COLO829 (cell line): ENCODE measurements at places on chromosomes 2 and 18.

GRCh38 chr18:45835057-45835636 is 9.7 kb downstream of the SIGLEC15 start:
- no peak for DNase-seq

DNA sequence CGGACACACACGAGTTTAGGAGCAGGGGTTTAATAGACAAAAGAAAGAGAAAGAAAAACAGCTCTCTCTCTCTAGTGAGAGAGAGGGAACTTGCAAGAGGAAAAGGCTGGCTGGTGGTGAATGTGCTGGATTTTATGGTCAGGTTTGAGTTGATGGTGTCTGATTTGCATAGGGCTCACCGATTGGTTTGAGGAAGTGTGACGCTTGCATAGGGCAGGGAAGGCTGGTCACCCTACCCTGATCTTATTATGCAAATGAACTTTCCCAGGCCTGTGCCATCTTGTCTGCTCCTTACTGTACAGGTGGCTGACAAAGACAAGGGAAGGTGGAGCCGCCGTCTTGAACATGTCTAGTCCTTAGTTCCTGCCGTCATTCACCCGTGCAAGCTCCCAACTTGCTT is 408.9 kb downstream of the RIT2 start:
- DNase-seq = no peak

DNA sequence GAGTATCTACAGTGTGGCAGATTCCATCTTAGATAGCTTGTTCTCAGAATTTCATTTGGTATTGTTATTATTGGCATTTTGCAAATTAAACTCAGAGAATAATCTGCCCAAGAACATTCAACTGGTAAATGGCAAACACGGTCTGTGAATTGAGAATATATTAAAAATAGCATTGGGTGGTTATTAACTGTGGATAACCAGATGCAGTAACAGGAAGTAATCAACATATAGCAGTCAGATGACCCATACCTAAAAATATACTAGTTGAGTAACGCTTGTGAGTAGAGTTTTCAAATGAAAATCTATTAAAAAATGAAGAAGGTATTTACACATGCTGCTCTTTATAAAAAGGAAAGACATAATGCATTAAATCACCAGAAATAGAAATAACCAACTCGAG is 129.5 kb downstream of the ZNF804A start:
- DNase-seq = no peak

DNA sequence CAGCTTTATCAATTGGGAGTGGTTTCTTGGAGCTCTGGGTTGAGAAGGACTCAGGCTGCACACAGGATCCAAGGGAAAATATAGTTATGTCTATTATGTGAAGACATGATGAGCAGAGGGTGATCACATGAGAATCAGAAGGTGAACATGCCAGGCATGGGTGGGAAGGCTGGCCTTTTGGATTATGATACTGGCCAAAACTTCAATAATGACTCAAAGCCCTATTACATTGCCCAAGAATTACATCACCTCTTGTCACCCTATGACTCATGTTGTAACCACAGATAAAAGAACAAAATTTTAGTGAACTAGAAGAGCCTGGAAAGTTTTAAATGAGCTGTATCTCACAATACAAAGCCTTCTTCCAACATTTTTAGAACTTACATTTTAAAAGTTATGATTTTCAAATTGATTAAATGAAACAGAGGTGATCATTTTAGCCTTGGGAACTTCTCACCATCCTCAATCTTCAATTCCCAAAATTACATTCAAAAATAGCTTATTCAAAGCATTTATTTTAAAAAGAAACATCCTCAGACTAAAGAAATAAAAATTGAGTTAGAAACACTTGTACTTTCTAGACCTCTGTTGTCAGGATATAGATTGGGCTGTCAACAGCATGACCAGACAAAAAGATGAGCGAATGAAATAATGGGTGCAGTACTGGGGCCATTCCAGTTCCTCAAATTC is 428.3 kb downstream of the MBD2 start:
- DNase-seq = peak; percentile 44

DNA sequence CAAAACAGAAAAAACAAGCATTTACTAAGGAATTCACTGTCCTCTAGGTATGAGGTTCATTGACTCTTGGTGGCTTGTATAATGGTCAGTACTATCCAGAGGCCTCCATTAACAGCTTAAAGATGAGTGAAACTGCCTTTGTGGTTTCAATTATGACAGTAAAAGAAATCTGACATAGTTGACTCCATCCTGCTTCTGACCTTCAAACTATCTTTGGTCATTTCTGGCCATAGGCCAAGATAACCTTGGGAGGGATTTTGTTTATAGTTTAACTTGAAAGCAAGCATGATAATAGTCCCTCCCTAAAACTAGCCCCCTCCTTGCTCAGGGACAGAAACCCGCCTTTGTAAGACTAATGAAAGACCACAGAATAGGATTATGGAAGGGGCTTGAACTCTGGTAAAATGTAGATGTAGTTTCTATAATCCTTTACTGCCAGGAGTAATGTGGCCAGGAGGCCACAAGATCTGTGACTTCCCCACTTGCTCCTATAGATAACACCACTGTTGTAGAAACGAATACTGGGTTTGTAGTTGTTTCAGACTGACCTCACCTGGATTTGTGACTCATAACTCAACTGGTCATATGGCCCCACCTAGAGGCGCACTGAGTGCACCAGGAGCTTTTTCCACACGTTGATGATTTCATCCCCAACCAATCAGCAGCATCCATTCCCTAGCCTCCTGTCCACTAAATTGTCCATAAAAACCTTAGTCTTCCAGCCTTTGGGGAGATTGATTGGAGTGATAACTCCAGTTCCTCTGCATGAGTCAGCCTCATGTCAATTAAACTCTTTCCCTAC is 8.6 kb upstream of the PLEKHM3 start:
- DNase-seq = no peak

GRCh38 chr18:57649556-57650500 is 28.2 kb upstream of the NARS1 start:
- DNase-seq = no peak

GRCh38 chr2:169877398-169877797 is 50.1 kb downstream of the UBR3 start:
- DNase-seq = no peak

DNA sequence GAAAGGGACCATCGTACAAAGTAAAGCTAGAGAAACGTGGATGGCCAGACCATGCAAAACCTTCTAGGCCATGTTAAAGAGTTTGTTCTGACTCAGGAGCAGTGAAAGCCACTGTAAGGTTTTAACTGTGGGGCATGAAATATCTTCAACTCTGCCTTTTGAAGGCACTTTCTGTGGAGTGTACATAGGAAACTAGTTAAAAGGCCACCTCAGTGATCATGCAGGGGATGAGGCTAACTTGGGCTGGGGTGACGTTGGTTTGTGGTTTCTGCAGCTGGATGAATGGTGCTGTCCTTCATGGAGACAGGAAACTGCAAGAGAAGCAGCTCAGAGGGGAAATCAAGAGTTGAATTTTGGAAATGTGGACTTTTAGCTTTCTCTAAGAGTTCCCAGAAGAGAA is 190.7 kb downstream of the CDCA7 start:
- DNase-seq = no peak

- DNase-seq = no peak
These were observed 154.8 kb upstream of the TFPI start for GRCh38 chr2:187709065-187709464.

- DNase-seq = no peak
These were observed 261.3 kb downstream of the MBD5 start for GRCh38 chr2:148282201-148282600.

DNA sequence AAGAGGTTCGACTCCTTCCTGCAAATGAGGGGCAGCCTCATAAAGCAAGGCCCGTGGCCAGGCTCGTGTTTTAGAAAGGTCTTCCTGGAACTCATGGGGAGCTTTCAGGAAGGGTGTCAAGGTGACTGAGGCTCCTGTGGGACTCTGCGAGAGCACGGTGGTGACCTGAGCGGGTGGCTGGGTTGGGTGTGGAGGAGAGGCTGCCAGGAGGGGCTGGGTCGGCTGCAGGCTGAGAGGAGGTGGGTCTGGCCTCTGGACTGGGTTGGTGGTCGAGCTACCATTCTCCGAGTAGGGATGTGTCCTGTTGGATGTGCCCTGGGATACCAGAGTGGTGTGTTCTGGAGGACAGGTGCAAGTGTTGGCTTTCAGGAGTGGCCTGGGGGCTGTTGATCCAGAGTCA is 86.4 kb downstream of the DGKD start:
- no peak for DNase-seq

- no peak for DNase-seq
These were observed 46.9 kb upstream of the POMC start for GRCh38 chr2:25215232-25215631.

DNA sequence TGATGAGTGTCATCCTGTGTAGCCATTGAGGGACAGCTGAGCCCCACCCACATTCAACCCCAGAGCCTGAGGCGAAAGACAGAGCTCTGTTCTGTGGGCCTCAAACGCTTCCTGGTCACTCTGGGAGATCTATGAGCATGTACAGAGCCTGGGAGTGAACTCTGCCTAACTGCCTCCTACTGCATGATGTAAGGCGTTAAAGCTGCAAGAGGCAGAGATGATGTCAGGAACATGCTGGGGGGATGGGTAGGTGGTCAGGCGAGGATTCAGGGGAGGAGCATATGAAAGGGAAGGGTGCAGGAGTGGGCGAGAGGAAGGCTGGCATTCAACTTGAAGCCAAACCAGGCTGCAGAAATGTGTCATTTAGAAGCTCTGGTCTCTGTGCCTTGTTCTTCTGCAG is 181.0 kb downstream of the TFCP2L1 start:
- no peak for DNase-seq

GRCh38 chr2:216081012-216081411 is 597 bp downstream of the PECR start:
- DNase-seq = no peak

DNA sequence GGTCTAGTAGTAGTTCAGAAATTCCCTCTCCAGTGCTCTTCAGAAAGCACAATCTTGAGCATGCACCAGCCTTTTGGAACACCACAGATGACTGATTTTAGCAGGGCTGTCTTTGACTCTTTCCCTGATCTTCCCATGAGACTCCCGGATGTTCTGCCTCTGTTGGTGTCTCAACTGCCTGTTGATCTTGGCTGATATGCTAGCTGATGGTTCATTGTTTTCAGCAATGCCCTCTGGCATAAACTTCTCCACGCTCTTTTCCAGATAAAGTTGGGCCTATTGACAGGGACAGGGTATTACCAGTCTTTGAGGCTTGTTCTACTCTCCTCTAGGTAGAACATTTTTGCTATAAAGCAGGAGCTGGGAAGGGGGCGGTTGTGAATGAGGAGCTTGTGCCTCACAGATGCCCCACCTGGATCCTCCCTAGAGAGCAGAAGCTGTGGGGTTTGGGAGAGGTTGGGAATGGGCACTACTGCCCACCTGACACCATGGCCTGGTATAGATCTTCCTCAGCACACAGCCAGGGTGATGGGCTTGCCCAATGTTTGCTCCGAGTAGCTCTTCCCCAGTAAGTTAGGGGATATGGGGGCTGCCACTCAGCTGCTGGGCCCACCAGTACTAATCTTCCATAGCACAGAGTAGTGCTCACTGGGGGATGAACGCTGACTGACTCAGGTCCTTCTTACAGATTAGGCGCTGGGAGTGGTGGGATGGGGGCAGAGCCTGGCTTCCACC is 111.3 kb downstream of the PTGR3 start:
- DNase-seq = no peak

GRCh38 chr2:56025469-56026193 is 102.0 kb upstream of the EFEMP1 start:
- no peak for DNase-seq

DNA sequence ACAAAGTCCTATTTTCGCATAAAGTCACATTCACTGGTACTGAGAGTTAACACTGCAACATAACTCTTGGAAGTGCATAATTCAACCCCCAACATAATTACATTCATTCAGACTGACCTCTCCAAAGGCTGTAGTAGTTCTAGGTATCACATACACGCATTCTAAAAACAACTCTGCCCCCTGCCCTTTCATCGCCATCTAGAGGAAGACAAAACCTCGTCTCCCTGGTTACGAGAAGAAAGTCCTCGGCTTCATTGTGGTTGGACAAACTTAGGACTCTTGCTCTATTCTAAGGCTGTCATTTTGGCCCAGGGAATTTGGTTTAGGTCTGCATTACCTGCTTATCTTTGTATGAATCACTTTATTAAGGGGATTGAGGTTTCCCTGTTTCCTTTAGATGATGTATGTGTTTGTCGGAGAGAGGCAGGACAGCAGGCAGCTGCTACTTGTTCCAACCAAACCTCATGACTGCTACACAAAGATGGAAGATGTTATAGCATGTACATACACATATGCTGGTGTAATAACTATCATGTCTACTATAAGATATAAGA is 215.4 kb upstream of the NRXN1 start:
- DNase-seq = no peak

DNA sequence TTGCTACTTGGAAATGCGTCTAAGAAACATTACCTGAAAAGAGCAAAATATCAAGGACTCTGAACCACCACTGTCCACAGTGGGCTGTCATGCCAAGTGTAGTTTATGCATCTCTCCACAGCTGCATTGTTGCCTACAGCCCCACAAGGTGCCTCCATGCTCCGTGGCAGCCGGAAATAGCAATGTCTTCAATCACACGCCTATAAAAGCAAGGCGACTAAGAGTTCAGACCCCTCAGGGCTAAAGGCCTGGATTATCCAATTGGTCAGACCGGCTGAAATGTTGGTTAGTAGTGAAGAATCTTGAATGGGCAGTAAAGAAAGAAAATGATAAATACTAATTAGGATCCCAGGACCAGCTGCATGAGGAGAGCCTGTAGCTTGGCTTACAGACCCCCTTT is 114.0 kb upstream of the SLC35G4 start:
- no peak for DNase-seq

DNA sequence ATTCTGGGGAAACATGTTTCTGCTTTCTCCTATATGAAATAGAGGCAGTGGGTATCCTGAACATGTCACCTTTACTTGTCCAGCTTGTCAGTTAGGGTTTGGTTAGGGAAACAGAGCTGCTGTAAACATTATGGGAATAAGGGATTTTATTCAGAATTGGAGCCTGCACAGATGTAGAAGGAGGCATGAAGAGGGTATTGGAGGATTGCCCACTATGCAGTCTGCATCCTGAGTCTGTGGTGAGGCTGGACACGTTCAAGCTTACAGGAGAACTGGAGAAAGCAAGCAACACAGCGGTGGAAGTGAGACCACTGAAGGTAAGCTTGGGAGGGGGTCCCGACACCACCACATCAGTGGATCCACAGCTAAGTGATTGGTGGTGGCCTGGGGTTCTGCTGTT is 443.0 kb upstream of the TNP1 start:
- no peak for DNase-seq

DNA sequence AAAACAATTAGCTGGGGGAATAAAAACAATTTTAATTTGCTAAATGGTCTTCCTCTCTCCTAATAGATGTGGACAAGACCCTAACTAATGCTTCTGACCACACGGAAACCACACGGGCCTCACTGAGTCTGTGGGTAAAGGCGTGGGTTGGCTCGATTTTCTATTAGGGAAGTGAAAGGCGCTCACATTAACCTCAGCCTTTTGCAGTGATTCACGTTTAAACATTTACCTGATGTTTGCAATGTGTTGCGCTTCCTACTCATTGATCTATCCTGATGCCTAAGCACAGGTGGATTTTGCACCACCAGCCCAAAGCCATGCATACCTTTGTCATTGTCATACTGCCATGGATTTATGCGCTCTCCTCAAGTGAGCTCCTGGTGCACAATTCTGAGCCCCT is 35.6 kb upstream of the NRP2 start:
- DNase-seq = no peak
